ENCODE measurements at places on chromosomes 1 and 21.
A peak's percentile ranks its signal among the peaks of the same experiment; 100 is the strongest.

DNA sequence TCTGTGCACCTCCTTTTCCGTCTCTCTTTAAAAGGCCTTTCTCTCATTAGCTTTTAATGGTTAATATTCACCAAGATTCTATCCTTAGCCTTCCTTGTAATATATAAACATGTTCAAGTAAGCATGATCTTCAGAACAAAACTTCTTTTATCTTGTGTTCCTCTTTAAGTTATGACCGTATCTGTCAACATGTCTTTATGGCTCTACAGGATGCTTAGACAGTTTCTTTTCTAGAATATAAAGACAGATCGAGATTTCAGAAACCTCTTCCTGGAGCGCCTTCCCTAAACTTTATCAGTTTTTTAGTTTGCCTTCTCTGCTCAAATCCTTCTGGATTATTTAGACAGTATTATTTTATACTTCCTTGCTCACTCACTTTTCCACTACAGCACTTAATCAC, 7.2 kb downstream of the RO60 start:
- no peak overlapping the region for H3K27ac ChIP-seq
- no peak overlapping the region for H3K4me3 ChIP-seq
- H3K36me3 ChIP-seq, result no peaks in the 10 kb centered on the region
- H3K27me3 ChIP-seq, result no peaks in the 10 kb centered on the region

- H3K27me3 ChIP-seq, result no peaks in the 10 kb centered on the region
- peaks cover 4% of the 10 kb centered on the region for H3K4me1 ChIP-seq
- no peaks in the 10 kb centered on the region for H3K36me3 ChIP-seq
Measured at GRCh38 chr21:46368533-46369285, 44.8 kb downstream of the PCNT start.

DNA sequence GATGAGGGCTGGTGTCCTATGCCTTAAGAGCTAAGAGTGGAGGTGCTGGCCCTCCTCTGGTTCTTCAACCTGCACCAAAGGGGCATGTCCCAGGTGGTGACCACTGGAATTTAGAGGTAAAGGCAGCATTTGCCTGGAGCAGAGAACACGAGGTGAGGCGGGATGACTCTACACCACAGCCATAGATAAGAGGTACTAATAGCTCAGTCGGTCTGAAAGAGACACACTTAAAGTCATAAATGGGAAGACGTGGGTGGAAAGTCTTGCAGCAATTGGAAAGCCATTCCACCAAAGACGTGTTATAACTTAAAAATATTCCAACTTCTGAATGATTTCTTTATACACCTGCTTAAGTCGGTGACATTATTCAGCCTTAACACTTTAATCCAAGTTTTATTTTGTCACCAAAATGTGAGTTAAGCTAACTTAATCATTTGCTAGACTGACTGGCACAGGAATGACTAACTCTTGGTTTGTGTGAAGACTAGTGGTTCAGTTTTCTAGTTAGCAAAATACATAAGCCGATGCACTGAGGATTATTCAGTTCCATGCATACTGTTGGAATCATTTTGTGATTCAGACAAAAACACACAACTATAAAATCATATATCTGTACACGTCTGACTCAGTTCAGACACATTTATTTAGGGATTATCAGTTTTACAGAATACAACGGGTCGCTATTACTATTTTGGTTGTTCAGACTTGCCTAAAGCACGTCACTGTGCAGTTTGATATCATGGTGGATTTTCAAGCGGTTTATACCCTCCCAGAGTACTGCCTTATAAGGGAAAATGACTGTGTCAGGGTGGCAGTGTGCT, 4.6 kb upstream of the ETS2 start:
- H3K27ac ChIP-seq, result no peak overlapping the region
- no peaks in the 10 kb centered on the region for H3K27me3 ChIP-seq
- no peaks in the 10 kb centered on the region for H3K36me3 ChIP-seq
- peaks cover 4% of the 10 kb centered on the region for H3K4me1 ChIP-seq
- no peak for DNase-seq

- H3K36me3 ChIP-seq, result no peaks in the 10 kb centered on the region
- H3K27ac ChIP-seq, result no peak overlapping the region
- H3K27me3 ChIP-seq, result no peaks in the 10 kb centered on the region
- no peak overlapping the region for H3K4me3 ChIP-seq
- no peak for DNase-seq
- H3K4me1 ChIP-seq, result no peaks in the 10 kb centered on the region
Measured at GRCh38 chr1:219391297-219391696, 217.6 kb downstream of the LYPLAL1 start.

- no peak overlapping the region for H3K27ac ChIP-seq
- H3K36me3 ChIP-seq, result no peaks in the 10 kb centered on the region
- H3K27me3 ChIP-seq, result no peaks in the 10 kb centered on the region
- no peak for DNase-seq
Measured at GRCh38 chr1:1178794-1179331, 5.2 kb downstream of the TTLL10 start.

DNA sequence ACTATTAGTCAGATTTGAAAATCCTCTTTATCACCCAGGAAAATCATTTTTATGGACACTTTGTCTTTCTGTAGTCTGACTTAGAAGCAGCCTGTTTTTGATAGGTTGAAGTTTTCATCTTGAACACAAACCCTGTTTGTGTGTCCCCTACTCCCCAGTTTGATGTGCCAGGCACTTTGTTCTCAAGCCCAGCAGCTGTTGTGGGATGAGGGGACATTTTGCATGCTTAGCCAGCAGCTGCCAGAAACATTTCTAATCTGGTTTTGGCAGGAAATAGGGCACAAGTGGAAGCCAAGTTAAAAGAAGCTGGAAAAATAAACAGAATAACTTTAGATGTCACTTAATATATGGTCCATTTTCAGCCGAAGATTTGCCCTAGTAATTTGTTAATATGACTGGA, 29.9 kb downstream of the ACTN2 start:
- DNase-seq, result no peak
- H3K36me3 ChIP-seq, result no peaks in the 10 kb centered on the region
- H3K27me3 ChIP-seq, result no peaks in the 10 kb centered on the region
- H3K4me3 ChIP-seq, result no peak overlapping the region
- no peak overlapping the region for H3K27ac ChIP-seq

DNA sequence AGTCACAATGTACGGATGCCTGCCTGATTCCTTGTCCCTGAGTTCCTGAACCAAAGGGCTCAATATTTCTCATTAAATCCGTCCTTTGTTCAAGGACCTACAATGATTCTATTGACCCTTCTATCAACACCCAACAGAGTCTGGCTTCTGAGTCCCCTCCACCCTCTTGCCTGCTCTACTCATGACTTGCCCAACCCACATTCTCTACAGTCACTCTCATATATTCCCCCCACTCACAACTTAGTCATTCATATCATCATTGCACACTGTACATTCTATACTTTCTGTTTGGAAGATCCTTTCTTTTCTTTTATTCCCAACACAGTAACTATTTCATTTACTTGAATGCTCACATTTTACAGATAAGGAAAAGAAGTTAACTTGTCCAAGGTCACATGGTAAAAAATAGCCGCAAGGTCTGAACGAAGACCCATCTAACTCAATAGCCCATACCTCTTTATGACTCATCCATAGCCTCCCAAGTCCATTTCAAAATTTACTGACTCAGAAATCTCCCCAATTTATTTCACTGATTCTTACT, 3.6 kb downstream of the OTUD7B start:
- no peaks in the 10 kb centered on the region for H3K27me3 ChIP-seq
- H3K36me3 ChIP-seq, result no peaks in the 10 kb centered on the region
- no peak for DNase-seq
- peaks cover 18% of the 10 kb centered on the region for H3K4me1 ChIP-seq

DNA sequence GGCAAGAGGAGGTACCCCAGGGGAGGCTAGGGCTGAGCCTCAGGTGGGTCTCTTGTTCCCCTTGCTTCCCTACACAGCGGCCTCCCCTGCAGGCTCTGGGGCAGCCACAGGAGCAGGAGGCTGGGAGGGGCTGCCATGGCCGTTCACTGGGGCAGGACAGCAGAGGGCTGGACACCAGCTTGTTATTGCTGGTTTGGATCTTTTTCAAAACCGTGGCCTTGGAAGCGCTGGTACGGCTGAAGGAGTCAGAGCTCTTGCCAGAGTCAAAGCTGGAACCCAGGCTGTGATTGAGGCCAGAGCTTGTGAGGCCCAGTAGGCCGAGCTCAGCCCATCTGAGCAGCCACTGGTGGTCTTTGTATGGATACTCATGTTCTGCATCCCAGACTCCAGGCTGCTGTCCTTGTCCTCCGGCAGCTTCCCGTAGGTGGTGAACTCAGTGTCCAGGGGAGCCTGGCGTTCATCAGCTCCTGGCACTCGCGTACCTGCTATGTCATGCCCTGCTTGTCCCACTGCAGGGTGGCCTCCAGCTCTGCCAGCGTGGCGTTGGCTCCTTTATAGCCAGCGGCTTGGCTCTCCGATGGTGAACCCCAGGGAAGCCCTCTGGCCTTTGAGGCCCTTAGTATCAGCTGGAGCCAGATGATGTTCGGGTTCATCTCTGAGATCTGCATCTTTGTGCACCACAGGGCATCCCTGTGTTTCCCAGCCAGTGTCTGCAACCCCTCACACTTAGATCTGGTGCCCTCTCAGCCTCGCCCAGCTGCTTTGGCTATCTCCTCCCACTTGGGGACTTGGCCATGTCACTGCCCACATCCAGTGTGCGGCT, 40.3 kb upstream of the THEM4 start:
- H3K4me1 ChIP-seq, result peaks cover 16% of the 10 kb centered on the region
- H3K27me3 ChIP-seq, result no peaks in the 10 kb centered on the region
- peak; percentile 37 for DNase-seq
- no peaks in the 10 kb centered on the region for H3K36me3 ChIP-seq
- no peak overlapping the region for H3K4me3 ChIP-seq
- H3K27ac ChIP-seq, result peak overlapping the region; percentile 28

DNA sequence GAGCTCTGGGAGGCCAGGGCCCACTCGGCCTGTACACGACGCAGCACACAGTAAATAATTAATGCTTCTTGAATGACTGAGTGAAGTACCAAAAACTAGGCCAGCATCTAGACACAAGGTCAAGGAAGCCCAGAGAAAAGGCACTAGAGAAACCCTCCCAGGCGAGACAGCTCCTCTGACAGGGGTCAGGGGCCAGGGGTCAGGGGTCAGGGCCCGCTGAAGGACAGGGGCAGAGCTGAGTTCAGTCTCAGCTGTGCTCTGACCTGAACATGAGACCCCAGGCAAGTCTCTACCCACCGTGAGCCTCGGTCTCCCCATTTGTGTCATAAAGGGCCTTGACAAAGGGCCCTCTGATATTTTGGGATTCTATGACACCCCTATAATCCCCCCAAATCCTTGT, 56.4 kb downstream of the LDLRAD2 start:
- peaks cover 6% of the 10 kb centered on the region for H3K4me1 ChIP-seq
- no peak overlapping the region for H3K27ac ChIP-seq
- H3K36me3 ChIP-seq, result no peaks in the 10 kb centered on the region
- H3K27me3 ChIP-seq, result no peaks in the 10 kb centered on the region
- no peak overlapping the region for H3K4me3 ChIP-seq

GRCh38 chr1:17546946-17547670, 7.6 kb downstream of the ARHGEF10L start:
- no peak overlapping the region for H3K4me3 ChIP-seq
- no peak for DNase-seq
- peaks cover 14% of the 10 kb centered on the region for H3K4me1 ChIP-seq
- H3K27me3 ChIP-seq, result no peaks in the 10 kb centered on the region
- H3K27ac ChIP-seq, result no peak overlapping the region
- no peaks in the 10 kb centered on the region for H3K36me3 ChIP-seq

DNA sequence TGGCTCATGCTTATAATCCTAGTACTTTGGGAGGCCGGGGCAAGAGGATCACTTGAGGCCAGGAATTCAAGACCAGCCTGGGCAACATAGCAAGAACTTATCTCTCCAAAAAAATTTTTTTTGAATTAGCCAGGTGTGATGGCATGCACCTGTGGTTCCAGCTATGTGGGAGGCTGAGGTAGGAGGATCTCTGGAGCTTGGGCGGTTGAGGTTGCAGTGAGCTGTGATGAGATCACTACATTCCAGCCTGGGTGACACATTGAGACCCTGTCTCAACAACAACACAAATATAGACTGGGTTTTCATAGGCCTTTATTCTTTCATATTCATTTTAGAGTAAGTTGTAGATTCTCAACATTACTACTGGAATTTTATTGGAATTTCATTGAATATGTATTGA, 12.8 kb downstream of the MED18 start:
- no peaks in the 10 kb centered on the region for H3K27me3 ChIP-seq
- no peaks in the 10 kb centered on the region for H3K36me3 ChIP-seq
- H3K4me3 ChIP-seq, result no peak overlapping the region
- H3K4me1 ChIP-seq, result no peaks in the 10 kb centered on the region

- H3K27me3 ChIP-seq, result no peaks in the 10 kb centered on the region
- no peaks in the 10 kb centered on the region for H3K36me3 ChIP-seq
- no peaks in the 10 kb centered on the region for H3K4me1 ChIP-seq
Measured at GRCh38 chr1:227447531-227447990, 115.8 kb upstream of the ZNF678 start.

- no peaks in the 10 kb centered on the region for H3K27me3 ChIP-seq
- H3K4me3 ChIP-seq, result no peak overlapping the region
- no peaks in the 10 kb centered on the region for H3K36me3 ChIP-seq
- H3K27ac ChIP-seq, result no peak overlapping the region
- DNase-seq, result no peak
Measured at GRCh38 chr1:2602866-2603520, 16.4 kb downstream of the PRXL2B start.

GRCh38 chr1:178966312-178966711, 59.4 kb upstream of the FAM20B start:
- H3K27ac ChIP-seq, result no peak overlapping the region
- DNase-seq, result no peak
- H3K4me1 ChIP-seq, result peaks cover 4% of the 10 kb centered on the region
- no peaks in the 10 kb centered on the region for H3K36me3 ChIP-seq
- no peak overlapping the region for H3K4me3 ChIP-seq

DNA sequence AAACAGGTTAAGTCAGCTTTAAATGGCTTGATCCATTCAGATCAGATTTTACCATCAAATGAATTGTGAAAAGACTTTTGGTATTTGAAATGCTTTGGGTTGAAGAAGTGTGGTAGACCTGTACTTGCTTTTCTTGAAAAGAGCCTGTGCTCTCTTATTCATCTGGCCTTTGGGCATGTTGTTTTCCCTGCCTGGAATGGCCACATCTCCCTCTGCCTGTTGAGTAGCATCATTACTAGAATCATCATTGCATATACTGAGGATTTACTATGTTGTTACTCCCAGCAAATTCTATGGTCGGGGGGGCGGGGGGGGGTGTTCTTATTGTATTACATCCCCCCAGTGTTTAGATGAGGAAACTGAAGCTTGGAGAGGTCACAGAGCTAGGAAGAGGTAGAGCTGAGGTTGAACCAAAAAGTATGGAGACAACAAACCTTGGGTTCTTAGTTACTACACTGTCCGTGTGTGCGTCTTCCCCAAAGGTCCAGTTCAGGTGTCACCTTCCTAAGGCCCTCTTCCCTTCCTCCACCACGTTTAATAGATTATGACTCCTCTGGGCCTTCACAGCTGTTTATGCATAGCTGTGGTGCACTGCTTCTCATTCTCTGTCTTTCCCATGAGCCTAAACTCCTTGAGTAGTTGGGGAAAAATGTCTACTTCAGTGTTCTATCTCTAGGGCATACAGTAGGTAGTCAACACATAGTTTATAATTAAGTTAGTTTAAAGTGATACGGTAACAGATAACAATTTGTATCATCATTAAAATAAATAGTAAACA, 246.4 kb upstream of the HOOK1 start:
- no peak for DNase-seq
- H3K4me1 ChIP-seq, result no peaks in the 10 kb centered on the region
- no peaks in the 10 kb centered on the region for H3K27me3 ChIP-seq
- H3K4me3 ChIP-seq, result no peak overlapping the region
- H3K36me3 ChIP-seq, result no peaks in the 10 kb centered on the region

All from testis (tissue), 5 donors.